Stimulated activated CD4-positive, alpha-beta T cell treated with anti-CD3 and anti-CD28 coated beads, TNF-alpha, amount 100 ng/mL, for 24 hours (primary cell): ENCODE measurements at places on chromosomes 2 and 18.

DNA sequence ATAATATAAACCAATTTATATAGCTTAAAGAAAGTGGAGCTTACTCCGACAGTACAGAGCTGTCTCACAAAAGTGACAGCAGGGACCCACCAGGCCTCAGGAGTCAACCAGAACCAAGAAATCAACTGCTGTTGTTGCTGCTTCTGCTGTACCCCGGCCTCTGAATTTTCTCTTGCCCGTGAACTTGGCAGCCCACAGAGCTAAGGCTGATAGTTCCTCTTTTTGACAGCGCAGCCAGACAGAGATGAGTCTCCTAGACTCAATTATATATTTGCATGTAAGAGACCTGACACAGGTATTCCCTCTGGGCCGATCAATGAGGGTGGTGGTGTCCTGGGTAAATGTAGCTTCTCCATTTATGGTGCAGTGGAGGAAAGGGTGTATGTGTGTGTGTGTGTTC, 109.4 kb downstream of the KCTD1 start:
- no peak for DNase-seq

- no peak for DNase-seq
Measured at GRCh38 chr2:142139384-142139783, 8.6 kb upstream of the LRP1B start.

DNA sequence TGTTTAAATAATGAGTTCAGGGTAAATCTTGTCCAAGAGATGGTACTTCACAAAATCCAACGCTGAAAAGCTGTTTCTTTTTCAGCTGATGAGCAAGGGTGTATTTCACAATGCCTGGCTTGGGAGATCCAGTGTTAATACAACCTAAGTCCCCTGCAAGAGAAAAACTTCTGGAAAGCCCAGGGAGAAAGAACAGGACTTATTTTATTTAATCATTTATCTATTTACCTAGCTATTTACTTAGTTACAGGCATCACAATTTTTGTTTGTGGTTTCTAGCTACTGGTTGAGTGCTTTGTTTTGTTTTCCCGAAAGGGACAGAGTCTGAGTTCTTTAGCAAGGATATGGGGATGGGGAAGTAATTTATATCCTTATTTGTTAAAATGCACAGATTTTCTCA, 598.2 kb upstream of the SYT4 start:
- no peak for DNase-seq

DNA sequence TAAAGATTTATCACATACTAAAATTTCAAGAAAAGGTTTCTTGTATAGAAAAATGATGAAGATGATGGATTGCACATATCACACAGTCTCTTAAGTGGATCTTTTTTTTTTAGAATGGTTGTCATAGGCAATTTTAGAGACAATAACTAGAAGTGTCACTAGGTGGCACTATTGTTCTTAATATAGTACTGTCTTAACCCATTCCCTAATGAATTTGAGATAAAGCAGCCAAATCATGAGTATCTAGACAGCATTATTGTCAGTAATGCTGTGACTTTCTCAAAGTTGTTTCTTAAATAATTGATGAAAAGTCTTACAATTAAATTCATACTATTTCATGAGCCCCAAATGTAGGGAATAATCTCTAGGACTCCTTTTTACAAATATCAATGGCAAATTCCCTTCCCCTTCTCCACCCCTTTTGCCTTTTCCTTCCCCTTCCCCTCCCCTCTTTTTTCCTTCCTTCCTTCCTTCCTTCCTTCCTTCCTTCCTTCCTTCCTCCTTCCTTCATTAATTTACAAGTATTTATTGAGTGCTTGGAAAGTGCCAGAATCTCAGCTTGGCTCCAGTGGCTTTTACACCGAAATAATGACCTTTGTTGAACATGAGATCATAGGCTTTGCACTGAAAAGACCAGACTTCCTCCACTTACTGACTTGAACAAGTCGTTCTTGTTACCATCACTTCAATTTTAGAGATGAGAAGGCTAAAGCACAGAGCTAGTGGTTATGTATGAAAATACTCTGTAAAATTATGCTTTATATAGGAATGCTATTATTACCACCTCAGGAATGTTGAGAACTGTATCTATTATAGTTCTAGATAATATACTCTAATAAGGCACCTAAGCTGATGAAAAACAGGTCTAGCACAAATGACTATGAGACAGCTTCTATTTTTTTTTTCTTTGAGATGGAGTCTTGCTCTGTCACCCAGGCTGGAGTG, 19.8 kb downstream of the MYL12B start:
- DNase-seq: no peak

- no peak for DNase-seq
Measured at GRCh38 chr2:129765678-129766351, 213.7 kb upstream of the RAB6C start.

DNA sequence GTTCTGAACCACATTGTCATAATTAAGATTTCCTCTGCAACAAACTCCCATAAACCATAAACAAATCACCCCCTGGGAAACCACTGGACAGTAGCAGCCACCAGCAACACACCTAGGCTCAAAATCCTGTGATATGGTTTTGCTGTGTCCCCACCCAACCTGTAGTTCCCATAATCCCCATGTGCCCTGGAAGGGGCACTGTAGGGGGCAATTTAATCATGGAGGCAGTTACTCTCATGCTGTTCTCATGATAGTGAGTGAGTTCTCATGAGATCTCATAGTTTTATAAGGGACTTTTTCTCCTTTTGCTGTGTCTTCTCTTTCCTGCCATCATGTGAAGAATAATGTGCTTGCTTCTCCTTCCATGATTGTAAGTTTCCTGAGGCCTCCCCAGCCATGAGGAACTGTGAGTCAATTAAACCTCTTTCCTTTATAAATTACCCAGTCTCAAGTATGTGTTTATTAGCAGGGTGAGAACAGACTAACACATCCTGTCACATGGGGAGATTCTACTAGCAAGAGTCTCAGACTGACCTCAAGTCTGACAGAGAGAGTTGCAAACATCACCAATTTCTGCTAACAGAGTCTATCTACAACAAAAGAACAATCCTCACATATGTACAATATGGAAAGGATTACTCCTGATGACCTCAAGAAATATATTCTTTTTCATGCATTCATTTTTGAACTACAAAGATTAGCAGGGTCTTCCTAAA, 182.6 kb downstream of the GRB14 start:
- no peak for DNase-seq

- DNase-seq: peak; percentile 88
Measured at GRCh38 chr2:99489761-99490622, at the start of gene REV1. TSS of gene REV1 (minus strand) at chr2:99490017. CDS start at chr2:99464975, 25,042 bp downstream.

- DNase-seq: no peak
Measured at GRCh38 chr2:25372405-25373268, 30.9 kb upstream of the DNMT3A start.

- DNase-seq: no peak
Measured at GRCh38 chr2:46420945-46421344, 58.4 kb upstream of the TMEM247 start.

DNA sequence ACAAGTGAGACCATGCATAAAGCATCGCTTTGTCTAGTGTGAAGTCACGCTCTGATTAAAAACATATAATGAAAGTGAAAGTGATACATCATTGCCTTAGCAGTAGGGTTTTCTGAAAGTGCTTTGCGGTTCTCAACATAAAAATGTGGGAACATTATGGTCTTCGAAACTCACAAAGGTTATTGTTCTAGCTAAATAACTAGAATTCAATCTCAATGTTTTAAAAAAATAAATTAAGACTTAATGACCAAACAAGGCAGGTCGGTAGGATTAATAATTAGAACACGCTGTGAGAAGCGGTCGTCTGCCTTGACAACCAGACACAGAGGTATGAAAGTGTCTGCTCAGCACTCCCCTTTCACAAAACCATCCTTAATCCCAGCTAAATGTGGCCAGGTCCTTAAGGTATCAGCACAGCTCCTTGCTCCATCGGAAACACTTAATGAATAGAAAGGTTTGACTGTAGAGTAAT, 42.2 kb downstream of the KLHL14 start:
- no peak for DNase-seq

GRCh38 chr2:67489396-67489795, 92.3 kb downstream of the ETAA1 start:
- DNase-seq: no peak

DNA sequence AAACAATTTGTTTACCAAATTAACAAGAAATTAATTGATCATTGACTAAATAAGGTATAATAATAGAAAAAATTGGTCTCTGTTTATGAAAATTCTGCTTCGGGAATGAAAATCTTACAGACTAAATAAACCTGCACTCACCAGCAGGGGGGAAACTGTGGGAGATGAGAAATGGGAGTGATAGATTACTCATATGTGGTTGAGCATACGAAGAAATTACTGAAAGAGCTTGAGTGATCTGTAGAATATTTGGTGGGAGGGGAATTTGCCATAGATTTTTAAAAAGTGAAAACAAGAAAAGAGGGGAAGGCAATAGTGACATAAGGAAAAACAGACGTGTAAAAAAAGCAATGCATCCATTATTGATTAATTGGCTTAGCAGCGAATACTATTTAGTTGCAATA, 2.2 kb downstream of the HMSD start:
- DNase-seq: peak; percentile 13

GRCh38 chr2:2919574-2920365, 457.8 kb downstream of the EIPR1 start:
- DNase-seq: no peak

DNA sequence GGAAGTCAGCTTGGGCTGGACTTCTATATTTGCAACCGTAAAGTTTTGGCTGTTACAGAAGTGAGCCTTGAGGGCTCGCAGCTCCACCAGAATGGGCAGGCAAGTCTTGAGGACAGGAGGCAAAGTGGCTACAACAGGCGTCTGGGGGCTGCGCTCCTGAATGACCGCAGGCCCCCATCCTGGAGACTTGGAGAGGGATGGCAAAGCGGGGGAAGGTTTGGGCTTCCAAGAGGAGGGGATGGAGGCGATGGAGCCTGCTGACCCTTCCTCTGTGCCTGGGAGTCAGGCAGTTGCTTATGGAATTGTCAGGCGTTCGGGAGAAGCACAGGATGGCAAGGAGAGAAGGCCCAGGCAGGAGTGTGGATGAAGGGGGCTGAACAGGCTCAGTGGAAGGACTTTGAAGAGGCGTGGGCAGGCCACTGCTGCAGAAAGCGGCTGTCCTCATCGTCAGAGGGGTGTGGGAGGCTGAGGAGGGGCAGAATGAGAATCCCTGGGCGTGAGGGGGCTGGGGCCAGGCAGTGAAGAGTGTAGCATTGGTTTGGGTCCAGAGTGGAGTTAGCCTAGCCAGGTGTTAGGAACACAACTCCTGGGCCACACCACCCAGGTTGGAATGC, 72.3 kb downstream of the INHBB start:
- DNase-seq: no peak

- no peak for DNase-seq
Measured at GRCh38 chr2:171568089-171568488, 45.8 kb downstream of the CYBRD1 start.

GRCh38 chr2:9950521-9951271, 797 bp upstream of the GRHL1 start:
- peak; percentile 5 for DNase-seq
